ENCODE measurements at places on chromosomes 7 and 10.

DNA sequence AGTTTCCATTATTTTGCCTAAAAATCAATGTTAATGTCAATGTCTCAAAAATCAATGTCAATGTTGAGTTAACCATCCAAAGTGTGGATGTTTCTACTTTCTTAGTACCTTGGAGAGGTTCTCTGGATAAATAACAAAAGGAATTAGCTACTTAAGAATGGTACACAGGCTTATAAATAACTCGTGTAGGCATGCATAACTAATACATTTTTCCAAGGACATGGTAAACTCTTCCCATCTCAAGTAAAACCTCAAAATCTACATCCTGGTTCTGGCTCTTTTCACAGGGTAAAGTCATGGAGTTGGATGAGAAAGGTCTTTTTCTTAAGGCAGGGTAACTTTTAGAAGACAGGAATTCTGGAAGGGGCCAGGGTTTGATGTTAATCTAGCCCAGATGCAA, 59.9 kb downstream of the CAV1 start:
- DNase-seq: no peak

DNA sequence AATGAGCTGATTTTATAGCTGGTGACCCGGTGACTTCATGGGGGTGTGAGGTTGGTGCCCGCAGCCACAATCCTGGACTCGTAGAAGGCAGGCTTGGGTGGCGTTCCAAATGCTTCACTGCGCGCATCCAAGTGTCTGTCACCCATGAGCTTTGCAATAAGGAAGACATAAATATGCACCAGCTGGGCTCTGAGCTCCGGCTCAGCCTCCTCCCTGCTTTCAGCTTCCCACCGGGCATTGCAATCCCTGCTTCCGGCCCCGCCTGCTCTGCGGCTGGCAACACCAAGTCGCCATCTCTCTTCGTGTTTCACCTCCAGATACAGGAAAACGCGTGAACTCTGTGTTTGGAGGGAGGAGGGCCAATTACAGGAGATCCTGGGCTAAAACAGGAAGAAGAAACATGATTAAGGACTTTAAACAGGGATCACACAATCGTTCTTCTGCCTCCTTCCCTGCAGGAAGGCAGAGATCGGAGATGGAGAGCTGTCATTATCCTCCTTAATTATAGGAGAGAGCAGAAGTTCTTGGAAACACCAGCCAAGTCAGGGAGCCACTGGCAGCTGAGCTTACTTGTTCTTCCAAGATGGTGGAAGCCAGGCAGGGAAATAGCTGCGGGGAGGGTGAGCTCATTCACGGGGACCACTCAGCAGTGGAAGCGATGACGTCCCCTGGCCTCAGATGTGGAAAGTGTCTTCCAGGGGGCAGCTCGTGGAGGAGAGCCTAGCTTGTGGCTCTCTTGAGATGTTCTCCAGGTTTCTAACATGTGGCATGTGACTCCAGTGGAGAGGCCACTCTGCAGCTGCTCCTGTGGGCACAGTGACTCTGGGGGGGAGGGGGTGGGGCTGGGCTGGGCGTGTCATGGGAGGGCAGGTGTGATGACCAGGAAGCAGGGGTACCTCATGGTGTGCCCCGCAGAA, 134.9 kb downstream of the CAMK1D start:
- DNase-seq: no peak

- DNase-seq: no peak
Observed at GRCh38 chr7:23721456-23721855, 11.4 kb downstream of the STK31 start.

DNA sequence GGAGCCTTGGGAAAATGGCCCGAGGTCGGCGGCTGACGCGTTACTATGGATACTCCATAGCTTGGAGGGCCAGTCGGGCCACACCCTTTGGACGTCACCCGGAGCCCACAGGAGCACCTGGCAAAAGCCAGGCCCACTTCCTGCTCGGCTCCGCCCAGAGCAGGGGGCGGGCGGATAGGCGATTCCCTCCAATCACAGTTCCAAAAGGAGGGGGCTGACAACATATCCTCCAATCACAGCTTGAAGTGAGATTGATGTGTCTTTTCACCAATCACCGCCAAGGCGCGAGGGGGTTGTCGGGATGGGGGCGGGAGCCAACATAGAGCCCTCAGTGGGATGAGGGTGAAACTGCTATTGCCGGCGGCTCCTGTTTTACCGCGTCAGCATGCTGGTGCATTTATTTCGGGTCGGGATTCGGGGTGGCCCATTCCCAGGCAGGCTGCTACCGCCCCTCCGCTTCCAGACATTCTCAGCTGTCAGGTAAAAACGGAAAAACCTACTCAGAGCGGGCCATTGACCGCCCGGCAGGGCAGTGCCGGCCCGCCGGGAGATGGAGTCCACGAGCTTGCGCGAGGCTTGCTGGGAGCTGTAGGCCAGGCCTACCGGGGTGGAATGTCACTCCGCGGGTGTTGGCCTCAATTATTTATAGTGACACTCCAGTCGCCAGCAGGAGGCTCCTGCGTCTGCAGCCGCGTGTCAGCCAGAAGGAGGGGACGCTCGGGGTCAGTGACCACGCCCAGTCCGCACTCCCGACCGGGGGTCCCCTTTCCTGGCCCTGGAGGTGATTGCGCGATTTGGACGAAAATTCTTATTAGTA, at the start of gene ABCB8:
Gene ABCB8 (plus strand): TSS at position 320 of the 817 bp plus-strand sequence. CDS start 66 bp downstream, at position 386.
- DNase-seq: peak; percentile 100

- DNase-seq: no peak
Observed at GRCh38 chr7:139591550-139592195, 68.2 kb downstream of the CLEC2L start.

DNA sequence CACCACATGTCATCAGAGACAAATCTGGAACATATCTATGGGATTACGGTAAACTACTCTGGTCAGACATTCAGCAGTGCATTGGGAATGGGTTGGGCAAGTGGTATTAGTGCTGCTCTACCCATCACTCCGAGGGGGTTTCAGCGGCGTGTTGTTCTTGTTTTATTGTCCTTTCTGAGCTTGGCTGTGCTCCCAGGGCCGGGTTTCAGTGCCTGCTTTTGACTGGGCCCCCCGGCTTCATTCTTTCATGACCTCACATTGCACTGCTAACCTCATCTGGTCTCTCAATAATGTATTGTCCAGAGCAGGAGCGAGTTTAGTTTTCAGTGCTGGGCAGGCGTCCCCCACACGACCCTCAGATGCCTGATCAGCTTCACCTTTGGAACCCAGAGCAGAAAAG, 364.6 kb downstream of the PAXIP1 start:
- peak; percentile 28 for DNase-seq

DNA sequence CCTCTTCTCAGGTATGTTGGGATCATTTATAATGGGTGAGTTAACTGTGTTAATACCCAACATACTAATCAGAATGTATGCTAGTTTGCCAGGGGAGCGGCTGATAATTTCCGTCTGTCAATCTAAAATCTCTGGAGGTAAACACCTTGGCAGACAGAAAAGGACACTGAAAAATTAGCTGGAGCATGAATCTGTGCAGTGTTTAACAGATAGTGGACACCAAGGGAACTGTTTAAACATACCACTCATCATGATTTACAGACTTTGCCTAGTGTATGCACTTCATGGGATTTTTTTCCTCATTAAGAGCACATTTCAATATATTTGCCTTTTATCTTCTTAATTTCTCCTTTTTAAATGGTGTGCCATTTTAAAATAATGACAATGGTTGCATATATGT, 68.2 kb downstream of the SLC13A1 start:
- DNase-seq: no peak

DNA sequence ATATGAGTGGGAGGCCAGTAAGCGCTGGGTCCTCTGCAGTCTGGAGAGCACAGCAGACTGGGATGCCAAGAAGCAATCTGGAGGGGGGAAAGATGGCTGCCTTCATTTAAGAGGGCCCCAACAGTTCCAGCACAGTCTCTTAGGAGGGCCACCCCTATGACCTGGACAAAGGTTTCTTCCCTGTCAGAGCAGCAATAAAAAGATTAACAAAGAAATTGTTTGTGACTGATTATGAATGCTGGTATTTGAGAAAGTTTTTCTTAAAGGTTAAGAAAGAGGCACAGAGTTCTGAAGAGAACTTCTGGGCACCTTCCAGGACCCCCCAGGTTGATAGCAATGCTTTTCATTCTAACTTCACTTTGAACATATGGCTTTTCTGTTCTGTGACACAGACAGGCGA, 52.3 kb downstream of the CYP26A1 start:
- DNase-seq: peak; percentile 9

DNA sequence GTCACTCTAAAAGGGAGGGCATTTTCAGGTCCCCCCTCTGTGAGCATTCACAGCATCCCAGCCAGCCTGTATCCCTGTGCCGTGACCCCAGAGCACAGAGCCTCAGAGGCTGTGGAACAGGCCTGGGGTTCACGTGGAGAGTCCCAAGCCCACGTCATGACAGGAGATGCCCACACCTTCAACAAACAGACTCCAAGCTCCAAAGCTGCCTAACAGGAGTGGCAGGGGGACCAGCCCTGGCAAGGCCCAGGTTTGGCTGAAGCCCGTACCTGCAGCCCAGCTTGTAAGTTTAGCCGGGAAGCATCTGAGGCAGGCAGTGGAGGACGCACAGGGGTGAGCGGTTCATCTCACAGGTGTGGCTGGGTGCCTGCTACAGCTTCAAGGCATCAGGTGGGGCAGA, 33.5 kb downstream of the LHPP start:
- no peak for DNase-seq

GRCh38 chr10:25162391-25162790, 12.4 kb upstream of the GPR158 start:
- DNase-seq: no peak

GRCh38 chr10:44864051-44864450, 47.1 kb upstream of the TMEM72 start:
- DNase-seq: peak; percentile 79

DNA sequence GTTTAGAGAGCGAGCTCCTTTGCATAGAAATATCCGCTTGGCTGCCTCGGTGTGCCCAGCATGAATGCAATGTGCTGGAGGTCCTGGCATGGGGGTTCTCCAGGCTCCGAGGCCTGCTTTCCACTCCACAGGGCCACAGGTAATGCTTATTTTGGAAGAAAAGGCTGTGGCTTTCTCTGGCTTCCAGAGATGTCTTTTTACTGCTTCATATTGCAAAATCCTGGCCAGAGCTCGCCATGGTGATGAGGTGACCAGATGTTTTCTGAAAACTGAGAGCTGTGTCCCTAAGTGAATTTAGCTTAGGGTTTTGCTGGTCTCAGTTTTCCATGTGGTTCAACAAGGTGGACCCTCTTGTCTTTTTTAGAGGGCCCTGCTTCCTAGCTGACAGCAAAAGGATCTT, 65.2 kb downstream of the BMPER start:
- DNase-seq: no peak

GRCh38 chr10:22713853-22714478, 412 bp downstream of the PIP4K2A start:
- no peak for DNase-seq

DNA sequence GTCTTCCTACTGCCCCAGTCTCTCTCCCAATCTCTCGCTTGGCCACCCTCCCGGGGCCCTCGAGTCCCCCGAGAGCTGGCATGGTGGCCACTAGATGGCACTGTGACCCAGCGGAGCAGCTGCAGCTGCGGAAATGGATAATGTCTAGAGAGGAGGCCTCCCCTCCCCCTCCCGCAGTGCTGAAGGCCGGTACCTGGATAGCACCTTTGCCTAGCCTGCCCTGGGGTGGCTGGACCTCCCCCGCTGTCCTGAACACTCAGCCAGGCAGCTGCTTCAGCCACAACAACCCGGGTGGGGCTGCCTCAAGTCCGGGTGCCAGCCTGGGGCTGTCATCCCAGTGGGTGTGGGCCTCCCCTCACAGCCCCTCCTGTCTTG, 65.2 kb downstream of the GOLGA7B start:
- DNase-seq: peak; percentile 86

DNA sequence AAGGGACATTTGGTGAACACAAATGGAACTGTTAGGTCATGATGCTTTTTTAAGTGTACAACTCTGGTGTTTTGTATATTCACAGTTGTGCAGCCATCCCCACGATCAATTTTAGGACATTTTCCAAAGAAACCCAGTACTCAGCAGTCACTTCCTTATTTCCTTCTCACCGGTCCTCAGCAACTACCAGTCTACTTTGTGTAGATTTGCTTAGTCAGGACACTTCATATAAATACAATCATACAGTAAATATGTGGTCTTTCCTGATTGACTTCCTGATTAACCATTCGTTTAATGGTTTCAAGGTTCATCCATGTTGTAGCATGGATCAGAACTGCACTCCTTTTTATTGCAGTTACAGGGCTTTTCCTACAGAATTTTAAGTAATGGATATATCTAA, 14.4 kb downstream of the SGPL1 start:
- DNase-seq: no peak

- DNase-seq: peak; percentile 84
Observed at GRCh38 chr10:43265799-43266721, 805 bp downstream of the RASGEF1A start.

DNA sequence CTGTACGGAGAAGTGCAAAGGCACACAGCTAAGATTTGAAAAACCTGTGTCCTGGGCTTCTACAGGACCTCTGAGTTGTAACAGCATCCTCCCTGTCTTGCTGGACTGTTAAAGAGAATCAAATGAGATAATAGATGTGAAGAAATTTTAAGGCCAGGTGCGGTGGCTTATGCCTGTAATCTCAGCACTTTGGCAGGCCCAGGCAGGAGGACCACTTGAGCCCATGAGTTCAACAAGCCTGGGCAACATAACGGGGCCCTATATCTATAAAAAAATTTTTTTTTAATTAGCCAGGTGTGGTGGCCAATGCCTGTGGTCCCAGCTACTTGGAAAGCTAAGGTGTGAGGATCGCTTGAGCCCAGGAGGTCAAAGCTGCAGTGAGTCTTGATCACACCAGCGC, 2.9 kb upstream of the ARHGAP21 start:
- DNase-seq: no peak

- no peak for DNase-seq
Observed at GRCh38 chr10:3446221-3446620, 273.6 kb upstream of the PITRM1 start.

GRCh38 chr7:39299695-39300094, 266.5 kb upstream of the YAE1 start:
- peak; percentile 55 for DNase-seq

DNA sequence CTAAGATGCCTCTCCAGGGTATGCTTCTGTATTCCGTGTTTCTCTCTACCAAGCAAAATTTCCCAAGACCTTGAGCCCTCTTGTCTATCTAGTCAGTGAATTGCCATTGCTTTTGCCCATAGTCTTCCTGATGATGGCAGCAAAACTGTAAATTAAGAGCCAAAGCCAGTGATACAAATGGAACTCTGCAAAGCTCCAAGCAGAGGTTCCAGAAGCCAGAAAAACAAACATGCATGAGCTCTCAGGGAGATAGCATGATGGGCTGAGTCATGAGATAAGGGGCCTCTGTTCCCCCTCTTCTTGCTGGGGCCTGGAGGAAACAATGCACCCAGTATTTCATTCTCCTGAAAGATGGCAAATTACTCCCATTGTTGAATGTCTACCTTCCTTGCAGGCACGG, 24.7 kb downstream of the LSMEM1 start:
- DNase-seq: peak; percentile 37

DNA sequence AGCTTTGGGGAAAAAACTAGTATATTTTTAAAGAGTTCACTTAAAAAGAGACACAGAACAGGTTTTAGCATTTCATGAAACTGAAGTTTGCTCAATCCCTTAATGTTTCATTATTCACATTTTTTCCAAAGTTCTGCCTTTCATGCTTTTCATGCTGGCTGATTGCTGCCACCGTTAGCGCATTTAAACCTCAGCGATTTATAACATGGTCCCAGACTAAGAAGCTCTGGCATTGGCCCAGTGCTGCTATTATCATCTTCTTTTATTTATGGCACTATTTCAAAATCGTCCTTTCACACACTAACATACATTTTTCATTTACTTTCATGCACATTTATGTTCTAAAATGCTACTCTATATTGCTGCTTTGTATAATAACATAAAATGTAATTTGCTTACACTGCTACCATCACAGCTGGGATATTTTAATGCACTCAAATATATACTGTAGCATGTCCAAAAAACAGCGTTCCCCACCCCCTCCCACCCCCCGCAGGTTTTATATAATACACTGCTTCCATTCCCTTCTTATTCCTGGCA, 141.9 kb downstream of the MPP7 start:
- no peak for DNase-seq

Measured in islet precursor cell (in vitro differentiated cells).